ENCODE measurements at places on chromosomes 6 and 20.

GRCh38 chr6:148249160-148249559 is 93.5 kb upstream of the SASH1 start:
- DNase-seq, result no peak

GRCh38 chr6:49849213-49849907 is 17.0 kb downstream of the CRISP1 start:
- peak; percentile 26 for DNase-seq

DNA sequence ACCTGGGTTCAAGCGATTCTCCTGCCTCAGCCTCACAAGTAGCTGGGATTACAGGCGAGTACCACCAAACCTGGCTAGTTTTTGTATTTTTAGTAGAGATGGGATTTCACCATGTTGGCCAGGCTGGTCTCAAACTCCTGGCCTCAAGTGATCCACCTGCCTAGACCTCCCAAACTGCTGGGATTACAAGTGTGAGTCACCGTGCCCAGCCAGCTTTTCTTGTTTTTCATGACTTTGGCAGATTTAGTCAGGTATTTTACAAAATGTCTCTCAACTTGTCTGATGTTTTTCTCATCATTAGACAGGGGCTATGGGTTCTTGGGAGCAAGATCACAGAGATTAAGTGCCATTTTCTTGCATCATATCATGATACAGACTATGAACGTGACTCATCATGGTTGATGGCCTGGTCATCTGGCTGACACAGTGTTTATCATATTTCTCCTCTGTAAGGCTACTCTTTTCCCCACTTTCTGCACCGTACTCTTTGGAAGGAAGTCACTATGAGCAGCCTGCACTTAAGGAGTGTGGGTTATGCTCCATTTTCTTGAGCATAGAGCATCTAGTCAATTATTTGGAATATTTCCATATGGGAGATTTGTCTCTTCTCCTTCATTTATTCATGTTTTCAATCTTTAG is 67.8 kb downstream of the RNF182 start:
- no peak for DNase-seq

- DNase-seq, result no peak
Observed at GRCh38 chr20:51650685-51651134, 108.2 kb upstream of the NFATC2 start.

- no peak for DNase-seq
Observed at GRCh38 chr20:652615-653109, 338 bp downstream of the SRXN1 start.

DNA sequence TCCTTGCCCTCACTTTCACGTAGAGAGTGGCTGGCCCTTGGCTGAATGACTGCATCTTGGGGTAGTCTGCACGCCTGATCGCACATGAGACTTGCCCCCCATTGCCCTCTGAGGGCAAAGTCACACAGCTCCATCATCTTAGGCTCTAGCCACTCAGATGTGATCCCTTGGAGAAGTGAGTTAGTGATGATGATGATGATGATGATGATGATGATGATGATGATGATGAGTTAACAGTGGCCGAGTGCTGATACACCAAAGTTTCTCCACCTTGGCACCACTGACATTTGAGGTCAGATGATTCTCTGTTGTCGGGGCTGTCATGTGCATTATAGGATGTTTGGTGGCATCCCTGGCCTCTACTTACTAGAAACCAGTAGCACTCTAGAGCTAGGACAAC is 84.0 kb downstream of the PREX1 start:
- no peak for DNase-seq

- DNase-seq, result no peak
Observed at GRCh38 chr6:54188846-54189245, 77.6 kb downstream of the MLIP start.

GRCh38 chr6:75204217-75204958 is 1.5 kb downstream of the COL12A1 start:
- DNase-seq, result no peak

- no peak for DNase-seq
Observed at GRCh38 chr6:105279463-105279862, 99.6 kb upstream of the POPDC3 start.

GRCh38 chr20:23407781-23408464 is 13.4 kb downstream of the NAPB start:
- DNase-seq, result no peak

DNA sequence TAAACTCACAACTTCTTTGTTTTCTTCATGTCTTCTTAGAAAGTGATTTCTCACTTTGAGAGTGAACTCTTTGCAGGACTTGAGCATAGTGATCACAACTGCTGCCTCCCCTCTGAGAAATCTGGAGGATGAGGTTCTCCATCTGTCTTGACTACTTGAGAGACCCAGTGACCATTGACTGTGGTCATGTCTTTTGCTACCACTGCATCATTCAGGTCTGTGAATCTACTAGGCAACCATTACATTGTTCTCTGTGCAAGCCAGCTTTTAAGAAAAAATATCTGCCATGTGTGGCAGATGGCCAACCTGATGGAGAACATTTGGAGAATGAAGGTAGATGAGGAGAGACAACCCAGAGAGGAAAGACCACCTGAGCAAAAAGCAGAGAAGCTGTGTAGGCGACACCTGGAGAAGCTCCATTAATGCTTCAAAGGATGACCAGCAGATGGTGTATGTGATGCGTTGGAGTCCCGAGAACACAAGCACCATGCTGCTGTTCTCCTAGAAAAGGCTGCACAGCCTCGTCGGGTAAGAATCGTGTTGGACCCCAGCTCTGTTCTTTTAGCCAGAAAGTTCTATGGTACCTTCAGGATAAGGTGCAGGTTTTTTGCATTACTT is 25.1 kb upstream of the TRIM26 start:
- DNase-seq, result no peak

DNA sequence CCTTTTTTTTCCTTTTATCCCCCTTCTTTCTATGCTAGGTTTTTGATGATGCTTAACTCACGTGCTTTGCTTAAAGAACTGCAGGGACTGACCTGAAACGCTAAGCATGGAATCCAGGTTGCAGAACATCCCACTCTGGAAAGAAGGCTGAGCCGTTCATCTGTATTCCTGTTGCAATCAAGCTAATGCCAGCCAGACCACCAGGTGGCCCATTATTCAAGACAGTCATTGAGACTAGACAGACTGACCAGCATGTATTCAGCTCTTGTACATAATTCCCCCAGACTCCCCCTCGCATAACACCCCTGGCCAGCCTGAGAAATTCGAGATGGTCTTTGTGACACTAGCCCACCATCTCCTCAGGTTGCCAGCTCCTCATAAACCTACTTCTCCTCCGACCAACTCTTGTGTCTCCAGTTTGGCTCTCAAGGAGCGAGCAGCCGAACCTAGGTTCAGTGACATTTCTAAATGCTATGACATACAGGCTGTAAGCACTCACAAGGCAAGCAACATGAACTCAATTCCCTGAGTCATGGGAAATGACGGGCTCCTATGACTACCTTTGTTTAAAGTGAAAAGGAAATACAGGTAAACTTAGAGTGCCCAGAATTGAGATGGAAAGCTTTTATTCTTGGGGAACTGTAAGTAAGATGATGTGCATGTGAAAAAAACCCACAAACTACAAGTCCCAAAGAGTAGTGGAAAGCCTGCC is 309.3 kb upstream of the CDYL start:
- DNase-seq, result no peak

DNA sequence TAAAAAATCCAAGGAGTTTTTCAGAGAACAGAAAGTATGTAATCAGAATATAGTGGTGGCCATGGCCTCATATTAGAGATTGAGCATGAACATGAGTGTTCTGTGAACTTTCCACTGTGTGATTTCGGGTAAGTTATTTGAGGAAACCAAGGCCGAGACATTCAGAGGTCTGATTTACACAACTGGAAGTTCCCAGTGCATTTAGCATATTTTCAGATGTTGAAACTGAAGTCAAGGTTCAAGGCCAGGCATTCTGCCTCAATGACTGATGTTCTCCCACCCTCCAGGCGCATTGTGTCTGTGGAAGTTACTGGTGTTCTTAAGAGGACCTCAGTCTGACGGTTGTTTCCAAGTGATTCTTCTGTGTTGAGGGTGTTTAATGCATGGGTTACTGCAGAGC is 26.2 kb downstream of the RNF144B start:
- DNase-seq, result no peak

GRCh38 chr6:99409672-99410071 is 15.4 kb downstream of the PNISR start:
- no peak for DNase-seq

DNA sequence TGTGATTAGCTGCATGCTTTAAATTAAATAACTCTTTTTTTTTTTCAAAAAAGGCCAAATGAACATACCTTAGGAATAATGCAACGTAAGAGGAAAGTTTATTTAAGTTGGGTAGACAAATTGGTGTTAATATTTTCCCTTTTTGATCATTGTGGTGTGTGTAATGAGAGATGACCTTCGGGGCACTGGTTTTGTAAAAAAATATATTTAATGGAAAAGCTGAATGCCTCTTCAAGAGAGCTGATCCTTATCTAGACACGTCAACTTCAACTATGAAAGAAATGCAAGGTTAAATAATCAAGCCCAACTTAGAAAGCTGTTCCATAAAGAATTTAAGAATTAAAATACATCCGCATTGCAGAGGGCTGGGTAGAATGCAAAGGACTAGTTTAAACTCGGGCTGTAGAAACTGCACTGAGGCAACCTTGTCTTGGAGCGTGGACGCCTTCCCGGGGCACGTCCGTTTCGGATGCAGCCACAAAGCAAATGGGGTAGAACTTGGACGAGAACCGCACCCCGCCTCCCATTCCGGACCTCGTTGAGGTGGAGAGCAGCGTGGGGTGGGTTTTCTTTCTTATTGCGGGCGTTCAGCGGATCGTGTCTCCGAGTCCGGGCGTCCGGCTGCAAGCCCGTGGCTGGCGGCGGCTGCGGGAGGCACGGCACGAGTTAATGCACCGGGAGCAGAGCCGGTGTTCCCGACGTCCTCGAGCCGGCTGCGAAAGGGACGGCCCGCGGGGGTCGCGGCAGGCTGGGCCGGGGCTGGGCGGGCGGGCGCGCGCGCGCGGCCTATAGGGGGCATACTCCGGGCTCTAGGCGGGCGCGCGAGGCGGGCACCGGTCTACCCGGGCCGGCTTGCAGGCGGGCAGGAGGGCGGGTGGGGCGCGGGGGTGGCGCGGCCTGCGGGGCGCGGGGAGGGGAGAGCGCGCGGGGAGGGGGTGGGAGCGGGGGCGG is 1.9 kb downstream of the JARID2 start:
- DNase-seq, result no peak

DNA sequence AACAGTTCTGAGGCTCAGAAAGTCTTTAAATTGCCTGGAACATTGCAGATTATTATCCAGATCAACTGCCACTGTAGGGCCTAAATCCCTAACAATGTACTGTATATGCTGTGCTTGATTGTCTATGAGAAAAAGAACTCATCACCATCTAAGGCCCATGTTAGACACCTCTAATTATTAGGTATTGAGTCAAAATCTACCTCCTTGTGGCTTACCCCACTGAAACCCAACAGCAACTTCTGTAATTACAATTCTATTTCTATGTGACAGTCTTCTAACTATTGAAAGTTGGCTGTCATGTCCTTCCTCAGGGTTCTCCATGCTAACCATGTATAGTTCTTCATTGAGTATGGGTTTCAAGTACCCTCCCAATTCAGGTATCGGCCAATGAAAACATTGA is 13.9 kb downstream of the MCM9 start:
- DNase-seq, result no peak

DNA sequence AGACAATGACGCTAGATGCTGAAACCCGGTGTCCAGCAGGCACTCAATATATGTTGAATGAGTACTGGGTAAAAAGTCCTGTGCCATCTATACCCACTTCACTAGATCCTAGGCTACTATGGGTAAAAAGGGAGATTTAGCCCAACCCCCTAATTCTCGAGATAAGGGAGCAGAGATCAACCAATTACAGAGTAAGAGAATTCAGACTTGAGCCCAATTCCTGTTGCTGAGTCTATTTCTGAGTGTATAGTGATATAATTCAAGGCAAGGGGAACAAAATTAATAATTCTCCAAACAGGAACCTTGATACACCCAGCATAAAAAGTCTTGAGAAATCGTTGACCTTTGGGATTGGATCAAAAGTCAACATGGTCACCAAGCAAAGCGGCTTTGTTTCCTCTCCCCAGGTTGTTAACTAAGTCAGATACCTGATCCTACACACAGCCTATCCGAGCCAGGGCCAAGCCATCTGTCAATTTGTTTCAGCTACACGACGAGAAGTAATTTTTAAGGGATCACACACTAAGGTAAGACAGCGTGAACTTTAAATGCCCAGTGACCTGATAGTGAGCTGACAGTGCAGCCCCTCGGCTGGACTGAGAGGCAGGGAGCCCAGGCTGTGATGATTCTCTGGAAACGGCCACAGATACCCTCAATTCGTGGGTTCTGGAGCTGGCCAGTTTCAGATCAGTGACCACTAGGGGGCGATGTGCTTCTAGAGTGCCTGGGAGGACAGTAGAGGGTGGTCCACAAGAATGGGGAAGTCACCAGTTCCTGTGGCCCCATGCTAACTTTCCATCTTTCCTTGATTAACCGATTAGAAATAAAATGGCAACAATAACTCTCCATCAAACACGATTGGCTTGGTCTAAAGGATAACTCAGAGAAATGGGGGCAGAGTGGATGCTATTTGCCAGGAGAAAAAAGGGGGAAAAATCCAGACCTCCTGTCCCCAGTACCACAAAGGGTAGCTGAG is 46.2 kb downstream of the SLC22A23 start:
- DNase-seq, result no peak

DNA sequence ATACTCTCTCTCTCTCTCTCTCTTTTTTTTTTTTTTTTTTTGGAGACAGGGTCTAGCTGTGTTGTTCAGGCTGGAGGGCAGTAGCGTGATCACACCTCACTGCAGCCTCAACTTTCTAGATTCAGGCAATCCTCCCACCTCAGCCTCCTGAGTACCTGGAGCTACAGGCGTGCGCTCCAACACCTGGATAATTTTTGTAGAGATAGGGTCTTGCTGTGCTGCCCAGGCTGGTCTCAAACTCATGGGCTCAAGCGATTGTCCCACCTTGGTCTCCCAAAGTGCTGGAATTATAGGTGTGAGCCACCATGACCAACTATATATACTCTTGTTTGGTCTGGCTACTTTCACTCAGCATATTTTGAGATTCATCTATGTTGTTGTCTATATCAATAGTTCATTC is 154.9 kb downstream of the ZFAND3 start:
- DNase-seq, result no peak

- DNase-seq, result peak; percentile 68
Observed at GRCh38 chr20:1838556-1839279, 56.5 kb upstream of the SIRPA start.

DNA sequence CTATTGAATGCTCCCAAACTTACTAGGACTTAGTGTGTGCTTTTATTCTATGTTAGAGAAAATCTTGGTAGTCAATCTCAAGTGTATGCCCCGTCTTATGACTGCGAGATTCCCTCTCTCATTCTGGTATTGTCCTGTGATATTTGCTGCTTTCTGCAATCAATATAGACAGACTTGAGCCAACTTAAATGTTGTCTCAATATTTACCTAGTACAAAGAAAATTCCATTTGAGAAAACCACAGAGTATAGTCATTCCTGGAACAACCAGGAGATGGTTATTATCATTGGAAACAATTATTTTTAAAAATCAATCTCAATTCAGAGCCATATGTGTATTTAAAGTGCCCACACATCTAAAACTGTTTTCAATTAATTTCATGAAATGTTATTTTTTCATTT is 330.0 kb downstream of the NRN1 start:
- no peak for DNase-seq

Data from right renal cortex interstitium (tissue), 3 donors.